ENCODE measurements at places on chromosomes 7 and 10.

DNA sequence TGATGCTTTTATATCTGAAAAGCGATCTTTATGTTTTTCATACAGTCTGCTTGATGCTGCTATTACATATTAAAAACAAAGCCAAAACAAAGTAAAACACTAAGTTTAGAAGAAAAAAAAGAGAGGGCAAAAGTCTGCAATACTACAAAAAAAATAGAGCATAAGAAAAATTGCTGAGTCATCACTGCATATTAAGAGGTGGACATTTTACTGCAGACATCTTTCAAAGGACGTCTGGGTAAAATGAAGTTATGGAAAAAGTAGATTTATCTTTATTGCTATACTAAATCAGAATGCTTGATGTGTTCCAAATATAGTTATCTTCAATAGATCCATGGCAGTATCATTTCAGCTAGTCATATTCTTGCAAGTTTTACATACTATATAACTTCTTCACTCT is 172.0 kb downstream of the MAGI2 start:
- DNase-seq, result no peak

DNA sequence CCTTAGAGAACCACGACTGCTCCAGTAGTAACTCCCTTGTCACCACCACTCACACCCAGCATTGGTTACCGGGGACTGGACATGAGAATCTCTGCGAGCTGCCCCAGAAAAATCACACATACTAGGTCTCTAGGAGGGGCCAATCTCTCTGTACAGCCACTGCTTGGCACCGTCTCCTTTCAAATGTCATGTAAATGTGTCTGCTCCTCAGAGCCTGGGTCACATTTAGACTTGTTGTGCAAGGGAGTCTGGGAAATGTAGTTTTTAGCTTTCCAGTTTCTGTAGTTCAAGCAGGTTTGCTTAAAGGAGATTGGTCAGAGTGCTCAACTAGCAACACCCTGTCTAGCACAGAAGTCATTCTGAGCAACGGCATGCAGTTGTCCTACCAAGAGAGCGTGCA is 60.0 kb downstream of the CHN2 start:
- DNase-seq, result no peak

GRCh38 chr10:88271761-88272543 is 311.2 kb downstream of the RNLS start:
- DNase-seq, result no peak

GRCh38 chr7:1758859-1759521 is 88.9 kb downstream of the ELFN1 start:
- no peak for DNase-seq

- DNase-seq, result no peak
Measured at GRCh38 chr10:104515678-104516199, 125.4 kb upstream of the SORCS3 start.

- no peak for DNase-seq
Measured at GRCh38 chr7:45882465-45882810, 5.8 kb upstream of the IGFBP1 start.

DNA sequence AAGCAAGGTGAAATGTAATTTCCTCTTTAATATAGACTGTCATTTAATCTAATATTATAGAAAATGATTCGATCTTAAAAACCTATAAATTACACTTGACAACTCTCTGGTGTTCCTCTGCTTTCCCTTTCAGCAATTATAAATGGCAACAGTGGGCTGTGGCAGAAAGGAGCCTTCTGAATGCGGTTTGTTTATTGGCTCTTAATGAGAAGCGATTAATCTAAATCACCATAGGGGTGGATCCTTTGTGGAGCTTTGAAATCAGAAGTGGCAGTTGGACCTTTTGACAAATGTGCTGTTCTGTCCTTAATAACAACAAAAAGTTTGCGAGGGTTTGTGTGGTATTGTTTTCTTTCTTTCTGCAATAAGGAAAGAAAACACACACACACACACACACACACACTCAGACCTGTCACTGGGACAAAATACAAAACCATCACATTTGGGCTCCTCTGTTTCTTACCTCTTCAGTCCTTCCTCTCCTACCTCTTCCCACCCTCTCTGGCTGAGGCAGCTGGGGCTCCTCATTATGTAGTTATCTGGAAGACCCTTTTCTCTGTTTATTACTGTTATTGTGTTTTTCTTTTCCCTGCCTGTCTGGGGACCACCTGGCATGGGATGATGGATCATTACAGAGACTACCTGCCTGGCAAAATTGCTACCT is 316.2 kb downstream of the SORCS3 start:
- DNase-seq, result no peak

- DNase-seq, result no peak
Measured at GRCh38 chr10:125846894-125847293, 23.5 kb downstream of the BCCIP start.

GRCh38 chr7:113142385-113143119 is 24.2 kb upstream of the SMIM30 start:
- DNase-seq, result no peak

DNA sequence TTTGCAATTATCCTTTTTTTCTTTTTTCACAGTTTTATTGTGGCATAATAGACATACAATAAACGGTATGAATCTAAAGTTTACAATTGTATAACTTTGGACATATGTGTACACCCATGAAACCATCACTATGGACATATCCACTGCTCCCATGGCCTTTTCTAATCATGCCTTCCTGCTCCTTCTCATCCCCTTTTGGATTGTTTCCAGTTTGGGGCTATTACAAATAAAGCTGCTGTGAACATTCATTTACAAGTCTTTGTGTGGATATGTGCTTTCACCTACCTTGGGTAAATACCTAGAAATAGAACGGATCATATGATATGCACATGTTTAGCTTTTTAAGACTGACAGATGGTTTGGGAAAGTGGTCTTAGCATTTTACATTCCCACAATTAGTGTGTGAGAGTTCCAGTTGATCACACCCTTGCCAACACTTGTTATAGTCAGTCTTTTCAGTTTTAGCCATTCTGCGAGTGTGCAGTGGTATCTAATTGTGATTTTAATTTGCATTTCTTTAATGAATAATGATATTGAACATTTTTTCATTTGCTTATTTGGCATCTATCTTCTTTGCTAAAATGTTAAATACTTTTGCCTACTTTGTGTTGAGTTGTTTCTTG is 120.9 kb upstream of the KAT6B start:
- DNase-seq, result no peak

GRCh38 chr10:76395251-76395650 is 963.8 kb downstream of the LRMDA start:
- DNase-seq, result no peak

DNA sequence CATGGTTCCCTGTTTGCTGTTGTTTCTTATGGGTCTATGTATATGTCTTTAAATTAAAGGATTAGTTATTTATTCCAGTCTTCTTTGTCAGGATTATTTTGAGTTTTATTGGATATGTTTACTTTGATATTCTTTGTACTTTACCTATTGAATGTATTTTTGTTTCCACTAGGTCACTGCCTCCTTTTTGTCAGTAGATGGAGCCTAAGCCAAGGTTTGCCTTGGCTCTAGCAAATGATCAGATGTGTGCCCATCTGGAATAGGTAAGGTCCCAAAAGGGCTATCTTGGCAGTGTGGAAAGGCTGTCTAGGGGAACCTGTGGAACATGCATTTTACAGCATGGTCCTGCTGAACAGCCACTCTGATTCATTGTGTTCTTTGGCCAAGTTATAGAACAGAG is 337.3 kb upstream of the GHITM start:
- no peak for DNase-seq

- no peak for DNase-seq
Measured at GRCh38 chr10:119807960-119808697, 64.5 kb downstream of the MCMBP start.

DNA sequence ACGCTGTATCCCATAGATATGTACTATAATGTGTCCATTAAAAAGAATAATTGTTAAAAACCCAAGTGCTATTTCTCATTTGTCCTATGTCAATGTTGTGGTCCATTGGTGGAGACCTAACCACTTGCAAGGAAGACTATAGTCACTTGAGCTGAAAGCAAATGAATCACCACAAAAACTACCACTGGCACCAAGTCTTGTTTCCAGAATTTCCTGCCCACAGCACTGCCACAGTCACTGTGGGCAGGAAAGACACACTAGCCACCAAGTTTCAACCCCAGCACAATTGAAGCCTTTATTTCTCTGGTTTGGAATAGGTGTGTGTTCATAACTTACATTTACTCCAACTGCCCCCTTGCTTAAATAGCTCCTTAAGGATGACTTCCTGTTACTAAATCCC is 12.4 kb downstream of the DIP2C start:
- DNase-seq, result no peak

- DNase-seq, result no peak
Measured at GRCh38 chr7:121744319-121744718, 128.6 kb upstream of the PTPRZ1 start.

GRCh38 chr7:106465704-106466468 is 181.1 kb upstream of the NAMPT start:
- no peak for DNase-seq

DNA sequence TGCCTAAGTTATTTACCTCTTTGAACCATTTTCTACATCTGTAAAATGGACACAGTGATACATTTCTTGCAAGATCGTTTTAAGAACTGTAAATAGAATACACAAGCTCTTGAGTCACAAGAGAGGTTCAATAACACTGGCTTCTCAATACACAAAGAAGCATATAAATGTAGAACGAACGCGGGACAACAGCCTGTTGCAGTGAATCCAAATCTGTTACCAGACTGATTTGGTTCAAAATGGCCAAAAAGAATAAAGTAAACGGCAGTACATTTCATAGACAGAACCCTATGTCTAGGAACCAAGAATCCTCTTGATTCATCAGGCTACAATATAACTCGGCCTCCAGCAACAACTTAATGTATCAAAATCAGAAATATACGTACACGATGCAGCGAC is 701 bp downstream of the MTPAP start:
- DNase-seq, result no peak

DNA sequence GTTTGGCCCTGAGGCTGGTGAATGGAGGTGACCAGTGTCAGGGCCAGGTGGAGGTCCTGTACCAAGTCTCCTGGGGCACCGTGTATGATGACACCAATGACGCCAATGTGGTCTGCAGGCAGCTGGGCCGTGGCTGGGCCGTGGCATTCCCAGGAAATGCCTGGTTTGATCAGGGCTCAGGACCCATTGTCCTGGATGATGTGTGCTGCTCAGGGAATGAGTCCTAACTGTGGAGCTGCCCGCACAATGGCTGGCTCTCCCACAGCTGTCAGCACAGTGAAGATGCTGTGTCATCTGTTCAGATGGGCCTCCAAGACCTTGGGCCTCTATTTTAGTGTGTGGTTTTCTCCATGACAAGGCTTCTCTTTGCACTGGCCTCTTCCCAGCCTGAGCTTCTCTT is 64.0 kb downstream of the DMBT1 start:
- DNase-seq, result no peak

DNA sequence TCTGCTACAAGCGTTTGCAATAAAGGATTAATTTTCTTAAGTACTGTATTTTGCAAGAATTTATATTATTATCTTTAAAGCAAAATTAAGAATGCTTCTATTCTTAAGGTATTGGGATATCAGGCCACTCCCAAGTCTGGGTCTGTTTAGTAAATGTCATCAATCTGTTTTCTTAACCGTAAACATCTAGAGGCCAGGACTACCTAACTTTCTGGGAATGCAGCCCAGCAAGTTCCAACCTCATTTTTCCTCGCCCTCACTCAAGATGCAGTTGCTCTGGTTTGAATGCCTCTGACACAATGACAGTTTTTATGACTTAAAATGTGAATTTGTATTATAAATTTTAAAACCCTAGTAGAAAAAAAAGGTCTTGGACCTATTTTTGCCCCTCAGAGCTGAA is 143.5 kb downstream of the INHBA start:
- DNase-seq, result no peak

- DNase-seq, result no peak
Measured at GRCh38 chr7:156918635-156919034, 25.7 kb upstream of the LMBR1 start.

DNA sequence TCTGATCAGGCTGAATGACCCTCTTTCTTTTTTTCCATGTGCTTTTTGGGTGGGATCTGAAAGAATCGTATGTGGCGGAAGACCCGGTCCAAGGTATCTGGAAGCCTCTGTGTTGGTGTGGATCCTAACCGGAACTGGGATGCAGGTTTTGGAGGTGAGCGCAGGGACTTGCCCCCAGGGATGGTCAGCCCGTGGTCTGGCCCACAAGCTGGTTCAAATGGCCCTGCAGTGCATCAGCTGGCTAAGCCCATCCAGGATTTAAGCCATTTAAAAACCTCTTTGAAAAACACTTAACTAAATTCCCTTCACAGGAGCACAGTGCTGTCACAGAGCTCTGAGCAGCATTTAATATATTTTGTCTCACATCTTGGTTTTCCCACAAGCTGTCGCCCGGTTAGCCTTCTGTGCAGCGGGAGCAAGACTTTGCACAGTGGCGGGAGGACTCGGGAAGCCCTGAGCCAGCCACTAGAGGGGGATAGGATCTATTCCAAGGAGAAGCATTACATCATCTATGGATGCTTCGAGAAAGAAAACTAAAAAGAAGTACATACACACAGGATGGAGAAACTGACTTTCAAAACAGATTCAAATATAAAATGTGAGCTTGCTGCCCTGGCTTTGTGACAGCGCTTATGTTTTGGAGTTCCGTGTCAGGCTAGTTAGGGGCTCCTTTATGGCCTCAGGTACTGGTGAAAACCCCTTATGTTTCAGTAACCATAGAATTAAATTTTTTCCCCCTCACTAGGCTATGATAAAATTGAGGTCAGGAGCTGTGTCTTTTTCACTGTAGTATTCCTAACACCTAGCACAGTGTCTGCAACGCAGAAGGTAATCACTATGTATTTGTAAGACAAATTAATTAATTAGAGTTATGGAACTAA is 11.3 kb downstream of the CPA2 start:
- peak; percentile 78 for DNase-seq

DNA sequence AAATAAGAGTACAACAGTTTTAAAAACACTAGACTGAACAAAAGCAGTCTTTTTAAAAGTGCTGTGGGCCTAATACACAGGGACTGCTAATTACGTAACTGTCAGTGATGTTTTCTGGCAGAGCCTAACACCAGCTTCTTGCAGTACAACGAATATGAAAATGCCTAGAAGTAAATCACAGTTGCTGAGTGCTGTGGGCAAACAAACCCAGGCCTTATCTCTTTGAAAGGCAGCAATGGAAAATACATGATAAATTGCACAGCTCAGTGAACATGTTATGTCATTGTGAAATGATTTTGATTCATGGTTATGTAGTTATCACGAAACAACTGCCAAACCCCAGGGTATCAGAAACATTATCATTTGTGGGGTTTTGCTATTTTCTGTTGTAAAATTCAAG is 428.4 kb downstream of the GFRA1 start:
- DNase-seq, result peak; percentile 9

Data from midbrain (tissue), 1 donor.